ENCODE measurements at places on chromosomes 2 and 18. TPM values are rescaled to one million over a fixed set of nuclear protein-coding genes. Genes with fewer than 3 reads are reported as not detected.

- no peak for DNase-seq
These were observed 369.2 kb downstream of the GALNT13 start for GRCh38 chr2:154240921-154241379.

The SNRPD1 gene
- total RNA-seq: 12.2 TPM

DNA sequence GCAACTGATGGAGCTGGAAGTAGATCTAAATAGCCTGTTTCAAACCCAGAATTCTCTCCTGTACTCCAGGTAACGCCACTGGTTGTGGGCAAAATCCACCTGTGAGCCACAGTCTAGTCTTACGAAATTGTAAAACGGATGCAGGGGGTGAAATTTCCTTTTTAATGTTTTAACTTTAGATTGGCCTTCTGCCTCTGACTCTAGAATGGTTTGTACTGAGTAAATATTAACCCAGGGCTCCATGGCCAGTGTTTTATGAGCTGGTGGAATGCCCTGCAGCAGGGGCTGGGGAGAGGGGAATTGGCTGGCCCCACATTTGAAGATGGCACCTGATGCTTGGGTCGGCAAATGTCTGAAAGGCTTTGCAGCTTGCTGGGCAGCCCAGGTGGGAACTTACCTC, 156.6 kb downstream of the MYCN start:
- no peak for DNase-seq

- DNase-seq: no peak
These were observed 151.9 kb upstream of the TANK start for GRCh38 chr2:161008311-161008710.

GRCh38 chr2:19673213-19673791, 228.5 kb downstream of the TTC32 start:
- no peak for DNase-seq
